HT1080 (cell line): ENCODE measurements at places on chromosomes 5 and 9. TPM values are rescaled to one million over a fixed set of nuclear protein-coding genes. Genes with fewer than 3 reads are reported as not detected.

Gene INVS
- 16.5 and 17.3 TPM in 2 replicates for total RNA-seq

GRCh38 chr5:137086342-137086741 is 412.8 kb downstream of the SPOCK1 start:
- DNase-seq = no peak

Gene PWWP2A
- 10.2 and 12.6 TPM in 2 replicates for total RNA-seq

DNA sequence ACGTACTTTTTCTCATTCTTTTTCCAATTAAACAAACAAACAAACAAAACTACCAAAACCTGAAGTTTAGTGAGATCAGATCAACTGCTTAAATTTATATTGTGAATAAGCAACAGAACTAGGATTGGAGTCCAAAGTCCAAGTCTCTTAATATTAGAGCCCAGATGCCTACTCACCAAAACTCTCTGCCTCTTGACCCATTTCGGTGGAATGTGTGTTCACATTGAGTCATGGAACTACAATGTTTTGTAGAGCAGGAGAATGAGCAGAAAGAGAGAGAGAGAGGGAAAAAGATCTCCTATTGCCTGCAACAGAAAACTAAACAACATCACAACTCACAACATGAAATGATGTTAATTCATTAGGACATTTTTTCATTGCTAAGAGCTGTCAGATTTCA is 751.1 kb downstream of the TLR4 start:
- peak; percentile 4 for DNase-seq

Gene MGAT1
- total RNA-seq = 65.3 and 76.2 TPM in 2 replicates

Gene CCL27
- 0.26 TPM in 1 of 2 replicates, not detected in the other for total RNA-seq

DNA sequence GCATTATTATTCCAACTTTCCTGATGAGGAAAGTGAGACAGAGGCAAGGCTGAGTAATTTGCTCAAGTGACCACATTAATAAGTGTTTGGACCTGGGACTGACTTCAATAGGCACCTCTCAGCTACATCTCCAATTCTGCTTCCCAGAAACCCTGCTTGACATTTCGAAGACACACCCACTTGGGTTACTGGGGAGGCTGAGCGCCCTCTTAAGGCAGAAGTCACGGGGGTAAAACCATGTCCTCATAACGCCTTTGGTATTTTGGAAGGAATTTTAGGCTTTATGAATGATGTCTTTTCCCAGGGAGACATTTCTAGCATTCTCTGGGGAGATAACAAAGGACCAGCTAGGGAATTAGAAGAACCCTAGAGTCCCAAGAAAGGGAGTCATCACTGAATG is 53.3 kb downstream of the TRPC7 start:
- DNase-seq = no peak

DNA sequence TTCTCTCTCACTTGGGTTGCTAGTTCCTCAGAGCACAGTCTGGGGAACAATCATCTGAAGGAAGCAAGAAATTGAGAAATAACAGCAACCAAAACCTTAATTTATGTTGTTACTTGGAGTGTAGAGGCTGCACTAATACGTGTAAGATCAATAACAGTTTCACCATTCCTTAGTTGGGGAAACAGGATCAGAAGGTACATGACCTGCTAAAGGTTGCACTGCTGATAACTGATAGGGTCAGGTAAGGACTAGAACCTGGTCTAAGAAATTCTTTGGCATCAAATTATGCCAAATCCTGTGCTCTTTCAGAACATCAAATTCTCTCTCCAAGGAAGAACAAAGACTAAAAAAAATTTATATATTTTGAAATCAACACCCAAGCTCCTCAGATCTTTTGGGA is 278.6 kb upstream of the C9orf72 start:
- no peak for DNase-seq

Gene F2R
- 13.2 and 18.6 TPM in 2 replicates for total RNA-seq

DNA sequence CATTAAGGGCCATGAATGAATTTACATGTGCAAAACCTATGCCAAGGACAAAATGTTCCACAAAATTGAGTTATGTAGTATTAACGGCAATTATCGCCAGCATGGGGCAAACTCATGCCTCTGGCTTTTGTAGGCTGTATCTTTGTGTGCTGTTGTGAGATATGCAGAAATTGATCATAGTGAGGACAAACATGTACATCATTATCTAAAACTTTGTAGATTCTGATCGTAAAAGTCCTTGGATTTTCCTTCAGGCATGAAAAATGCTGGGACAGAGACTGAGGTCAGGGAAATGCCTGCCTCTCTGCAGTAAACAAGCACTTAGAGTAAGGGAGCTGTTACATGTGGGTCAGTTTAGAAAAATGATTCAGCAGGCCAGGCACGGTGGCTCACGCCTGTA is 5.9 kb upstream of the TXNDC8 start:
- no peak for DNase-seq

DNA sequence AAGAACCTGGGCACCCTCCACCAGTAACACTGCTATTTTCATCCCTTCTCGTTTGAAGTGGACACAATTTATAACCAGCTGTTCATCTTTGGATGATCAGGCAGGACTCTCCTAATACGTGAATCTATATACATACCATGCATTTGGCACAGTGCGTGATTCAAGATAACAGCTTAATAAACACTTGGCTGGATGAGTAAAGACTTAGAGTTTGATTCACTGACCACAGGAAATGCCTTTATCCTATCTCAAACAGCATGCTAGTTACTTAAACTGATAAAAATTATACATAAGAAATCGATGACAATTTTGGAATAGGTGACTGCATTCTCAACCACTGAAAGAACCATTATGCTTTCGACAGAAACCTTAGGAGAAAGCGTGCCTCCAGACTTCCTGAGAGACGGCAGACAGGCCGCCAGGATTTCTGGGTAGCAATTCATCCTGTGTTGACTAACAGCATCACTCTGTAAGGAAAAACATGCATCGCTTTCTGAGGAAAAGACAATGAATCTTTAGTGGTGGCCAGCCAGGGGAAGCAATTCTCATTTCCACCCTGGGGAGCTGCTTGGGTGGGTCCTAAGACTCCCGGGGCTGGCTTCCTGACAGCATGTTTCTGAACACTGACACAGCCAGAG is 9.7 kb downstream of the MRPL36 start:
- peak; percentile 77 for DNase-seq

GRCh38 chr9:13956107-13956506 is 357.8 kb downstream of the NFIB start:
- no peak for DNase-seq

- DNase-seq = peak; percentile 49
These were observed 56.8 kb upstream of the SMIM32 start for GRCh38 chr5:136249678-136250266.
